ENCODE measurements at places on chromosomes 11 and 22. TPM values are rescaled to one million over a fixed set of nuclear protein-coding genes. Genes with fewer than 3 reads are reported as not detected.

ANO9 gene
- total RNA-seq, result 0.46 TPM

ZNF280B gene
- 0.31 TPM for total RNA-seq

PTH gene
- not detected for total RNA-seq

RAB1B gene
- 69.0 TPM for total RNA-seq

- H3K27ac ChIP-seq, result no peak overlapping the region
- no peaks in the 10 kb centered on the region for H3K36me3 ChIP-seq
- H3K4me3 ChIP-seq, result no peak overlapping the region
- no peaks in the 10 kb centered on the region for H3K27me3 ChIP-seq
- no peak for DNase-seq
Measured at GRCh38 chr22:48428631-48429371, 1398.9 kb downstream of the BRD1 start.

DNA sequence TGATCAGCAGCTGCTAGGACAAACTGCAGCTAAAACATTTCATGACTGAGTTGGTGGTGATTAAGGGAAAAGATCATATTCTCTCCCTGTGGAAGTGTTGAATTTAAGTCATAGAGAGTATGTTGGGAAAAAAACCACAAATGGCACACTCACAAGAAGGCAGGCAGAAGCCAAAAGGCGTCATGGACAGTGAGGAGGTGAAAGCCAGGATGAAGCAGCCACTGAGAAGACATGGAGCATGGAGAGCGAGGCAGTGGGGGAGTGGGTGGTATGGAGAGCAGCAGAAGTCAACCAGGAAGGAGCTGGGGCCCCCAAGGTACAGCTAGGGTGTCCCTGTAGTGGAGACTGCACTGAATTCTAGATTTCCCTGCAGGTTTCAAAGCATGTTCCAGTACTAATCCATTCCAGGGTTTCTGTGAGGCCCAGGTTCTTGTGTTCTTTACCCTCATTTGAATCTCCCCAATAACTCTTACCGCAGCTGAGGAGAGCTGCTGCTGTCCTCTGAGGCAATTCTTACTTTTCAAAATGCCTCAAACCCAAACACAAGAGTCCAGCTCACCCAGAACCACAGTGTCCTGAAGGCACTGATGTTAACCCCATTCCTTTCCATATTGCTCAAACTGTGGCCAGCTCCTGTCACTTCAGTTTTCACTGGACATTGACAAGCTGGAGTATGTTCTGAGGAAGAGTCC is 191.8 kb upstream of the E2F8 start:
- DNase-seq, result no peak
- no peak overlapping the region for H3K4me3 ChIP-seq
- no peak overlapping the region for H3K27ac ChIP-seq

DNA sequence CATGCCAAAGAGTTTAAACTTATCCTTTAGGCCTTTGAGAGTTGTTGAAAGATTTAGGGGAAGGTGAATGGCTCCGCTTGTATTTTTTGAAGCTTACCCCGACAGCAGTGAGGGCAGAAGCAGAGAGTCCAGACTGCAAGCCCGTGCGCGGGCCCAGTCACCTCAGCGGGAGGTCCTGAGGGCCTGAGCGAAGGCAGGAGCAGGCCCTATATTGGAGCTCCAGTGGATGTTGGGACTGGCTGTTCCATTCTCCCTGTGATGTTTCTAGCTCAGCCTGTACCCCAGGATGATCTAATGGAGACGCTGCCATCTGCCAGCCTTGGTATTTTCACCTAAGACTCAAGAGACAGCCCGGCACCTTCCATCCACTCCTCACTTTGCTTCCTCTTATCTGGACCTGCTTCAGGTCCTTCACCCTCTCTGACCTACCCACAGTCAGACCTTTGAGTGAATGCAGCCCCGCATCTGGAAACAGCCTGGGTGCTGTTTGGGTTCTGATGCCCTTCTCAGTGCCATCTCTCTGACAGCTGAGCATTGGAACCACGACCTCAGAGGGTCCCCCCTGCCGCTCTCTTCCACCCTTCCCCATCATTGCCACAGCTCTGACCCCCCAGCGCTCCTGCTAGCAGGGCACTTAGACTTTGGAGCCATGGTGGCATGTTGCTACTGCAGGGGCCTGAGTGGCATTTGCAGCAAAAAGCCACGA is 628.2 kb upstream of the CADM1 start:
- H3K4me1 ChIP-seq, result no peaks in the 10 kb centered on the region
- DNase-seq, result no peak
- no peak overlapping the region for H3K27ac ChIP-seq
- H3K36me3 ChIP-seq, result no peaks in the 10 kb centered on the region
- H3K27me3 ChIP-seq, result no peaks in the 10 kb centered on the region

- no peak overlapping the region for H3K27ac ChIP-seq
- DNase-seq, result no peak
- H3K4me1 ChIP-seq, result no peaks in the 10 kb centered on the region
- H3K4me3 ChIP-seq, result no peak overlapping the region
- no peaks in the 10 kb centered on the region for H3K27me3 ChIP-seq
Measured at GRCh38 chr11:2461956-2462542, 17.2 kb downstream of the KCNQ1 start.

DNA sequence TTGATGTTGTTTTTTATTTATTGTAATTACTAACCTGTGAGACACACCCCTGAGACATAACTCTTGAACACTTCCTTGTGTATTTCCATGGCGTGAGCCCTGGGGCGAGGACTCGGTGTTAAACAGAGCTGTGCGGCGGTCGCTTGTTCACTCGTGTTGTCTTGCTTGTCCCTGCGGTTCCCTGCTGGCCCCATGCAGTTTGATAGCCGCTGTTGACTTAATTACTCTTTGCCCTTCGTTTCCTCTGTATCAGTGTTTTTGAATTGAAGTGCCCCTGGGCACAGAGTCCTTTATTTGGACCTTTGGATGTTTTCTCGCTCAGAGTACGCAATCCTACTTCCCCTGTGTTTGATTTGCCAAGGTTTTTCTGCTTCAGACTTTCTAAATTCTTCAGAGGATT is 52.7 kb downstream of the TBC1D22A start:
- no peaks in the 10 kb centered on the region for H3K4me1 ChIP-seq
- peak; percentile 75 for DNase-seq
- peak overlapping the region; percentile 91 for H3K27ac ChIP-seq

DNA sequence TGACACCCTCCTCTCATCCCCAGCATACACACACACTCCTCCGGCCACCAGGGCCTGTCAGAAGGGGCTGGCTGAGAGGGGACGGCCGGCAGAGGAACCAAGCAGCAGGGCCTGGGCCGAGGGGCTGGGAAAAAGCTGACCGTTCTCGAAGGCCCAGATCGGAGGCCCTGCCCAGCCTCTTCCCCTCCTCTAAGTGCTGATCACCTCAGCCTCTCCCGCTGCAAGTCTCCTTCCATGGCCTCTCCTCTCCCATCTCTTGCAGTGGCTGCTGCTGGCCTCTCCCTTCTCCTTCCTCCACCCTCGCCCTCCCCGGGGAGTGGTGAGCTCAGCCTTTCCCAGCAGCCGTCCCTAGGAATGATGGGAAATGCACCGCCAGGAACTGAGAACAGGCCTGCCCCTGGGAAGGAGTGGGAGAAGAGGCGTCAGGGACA is 39.6 kb downstream of the ARRB1 start:
- DNase-seq, result no peak
- H3K4me3 ChIP-seq, result no peak overlapping the region
- no peaks in the 10 kb centered on the region for H3K27me3 ChIP-seq
- H3K4me1 ChIP-seq, result peaks cover 10% of the 10 kb centered on the region

All from right lobe of liver (tissue), 6 donors.